ENCODE measurements at places on chromosomes 16 and 17.
A peak's percentile ranks its signal among the peaks of the same experiment; 100 is the strongest.

- no peak for DNase-seq
Measured at GRCh38 chr17:48592577-48592976, 1.0 kb downstream of the HOXB5 start.

DNA sequence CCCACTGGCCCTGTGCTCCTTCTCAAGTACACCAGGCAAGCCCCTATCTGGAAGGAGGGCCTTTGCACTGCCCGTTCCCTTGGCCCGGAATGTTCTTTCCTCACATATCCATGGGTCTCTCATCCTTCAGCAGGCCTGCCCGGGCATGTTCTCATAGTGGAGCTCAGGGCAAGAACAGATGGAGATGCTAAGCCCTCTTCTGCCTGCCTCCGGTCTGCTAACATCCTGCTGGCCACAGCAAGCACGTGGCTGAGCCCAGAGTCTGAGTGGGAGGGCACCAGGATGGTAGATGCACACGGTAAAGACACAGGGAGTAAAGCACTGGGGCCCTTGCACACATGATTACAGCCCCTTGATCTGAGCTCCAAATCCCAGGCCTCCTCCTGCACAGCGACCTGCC is 19.8 kb upstream of the ANKRD40CL start:
- no peak for DNase-seq

DNA sequence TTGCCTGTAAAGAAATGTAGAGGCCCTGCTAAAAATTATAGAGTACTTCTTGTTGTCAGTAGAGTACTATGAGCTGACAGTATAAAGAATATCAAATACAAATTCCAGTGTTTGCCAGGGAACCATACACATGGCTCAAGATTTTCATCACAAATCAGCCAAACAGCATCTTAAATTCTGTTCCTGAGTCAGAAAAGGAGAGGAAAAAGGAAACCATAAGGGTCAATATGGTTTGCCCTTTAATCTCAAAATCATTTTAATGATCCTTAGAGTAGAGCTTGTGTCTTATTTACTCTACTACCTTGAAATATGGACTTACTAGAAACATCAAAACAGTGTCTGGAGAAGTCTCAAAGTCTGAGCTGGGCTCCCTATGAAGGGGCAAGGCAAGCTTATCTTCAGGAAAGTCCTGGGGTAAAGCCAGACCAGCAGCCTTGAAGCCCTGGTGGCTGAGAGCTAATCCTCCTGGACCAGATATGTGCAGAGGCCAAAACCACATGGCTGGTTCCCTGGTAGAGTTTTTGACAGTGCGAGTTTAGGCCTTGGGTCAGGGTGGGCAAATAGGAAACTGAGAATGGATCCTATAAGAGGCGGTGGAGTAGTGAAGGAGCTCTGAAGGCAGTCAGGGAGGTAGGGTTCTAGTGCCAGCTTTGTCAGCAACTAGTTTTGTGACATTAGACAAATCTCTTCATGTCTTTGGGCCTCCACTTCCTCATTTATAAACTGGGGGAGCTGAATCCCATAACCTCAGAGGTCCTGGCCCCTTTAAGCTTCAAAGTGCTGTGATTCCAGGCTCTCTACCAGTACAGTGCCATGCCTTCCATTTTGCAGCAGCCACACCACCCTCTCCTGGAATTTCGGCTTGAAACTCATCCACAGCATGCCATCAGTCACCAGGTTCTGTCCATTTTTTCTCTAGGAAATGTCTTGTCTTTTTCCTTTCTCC is 38.9 kb downstream of the MRTFB start:
- no peak for DNase-seq

- no peak for DNase-seq
Measured at GRCh38 chr17:46979147-46979863, at the start of gene RPRML. RPRML (minus strand) TSS chr17:46979253; CDS start chr17:46979007, 246 bp downstream.

DNA sequence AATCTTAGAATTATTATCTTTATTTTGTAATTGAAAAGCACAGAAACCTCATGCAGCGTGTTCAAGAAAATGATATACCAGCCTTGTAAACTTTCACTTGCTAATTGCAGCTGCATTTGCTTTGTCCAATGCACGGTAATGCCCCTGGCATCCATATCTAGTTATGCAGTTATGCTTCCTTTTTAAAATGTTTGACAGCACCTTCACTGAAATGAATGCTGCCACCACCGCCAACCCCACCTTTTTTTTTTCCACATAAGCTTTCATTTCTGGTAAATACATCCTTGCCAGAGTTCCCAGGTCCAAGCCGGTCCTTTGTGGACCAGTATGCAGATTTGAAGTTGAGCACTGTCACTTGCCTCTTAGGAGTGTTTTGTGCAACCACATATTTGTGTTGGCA is 338.8 kb downstream of the WWOX start:
- no peak for DNase-seq

- no peak for DNase-seq
Measured at GRCh38 chr16:12496866-12497265, 306.8 kb downstream of the CPPED1 start.

GRCh38 chr16:48478393-48478792 is 93.2 kb upstream of the SIAH1 start:
- DNase-seq = no peak

GRCh38 chr16:82638095-82638798 is 11.5 kb downstream of the CDH13 start:
- DNase-seq = no peak

GRCh38 chr17:74773871-74774286 is 2.3 kb downstream of the NAT9 start:
- no peak for DNase-seq

DNA sequence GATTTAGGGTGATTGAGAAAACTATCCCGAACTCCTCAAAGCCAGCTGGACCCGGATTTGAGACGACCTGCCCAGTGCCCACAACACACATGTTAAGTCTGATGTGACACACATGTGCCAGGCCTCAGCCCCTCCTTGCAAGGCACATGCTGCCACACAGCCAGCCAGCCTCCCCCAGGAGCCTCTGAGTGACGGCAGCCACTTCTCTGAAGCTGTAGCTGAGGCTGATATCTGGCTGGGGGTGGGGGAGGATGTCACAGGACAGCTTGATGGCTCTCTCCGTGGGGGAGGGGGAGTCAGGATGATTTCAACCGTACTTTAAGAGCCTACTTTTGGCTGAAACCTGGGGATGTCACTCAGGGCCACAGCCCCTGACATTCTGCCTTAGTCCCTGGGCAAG is 40.9 kb downstream of the SRCIN1 start:
- DNase-seq = no peak

- no peak for DNase-seq
Measured at GRCh38 chr17:2435862-2436261, 35.0 kb upstream of the MNT start.

DNA sequence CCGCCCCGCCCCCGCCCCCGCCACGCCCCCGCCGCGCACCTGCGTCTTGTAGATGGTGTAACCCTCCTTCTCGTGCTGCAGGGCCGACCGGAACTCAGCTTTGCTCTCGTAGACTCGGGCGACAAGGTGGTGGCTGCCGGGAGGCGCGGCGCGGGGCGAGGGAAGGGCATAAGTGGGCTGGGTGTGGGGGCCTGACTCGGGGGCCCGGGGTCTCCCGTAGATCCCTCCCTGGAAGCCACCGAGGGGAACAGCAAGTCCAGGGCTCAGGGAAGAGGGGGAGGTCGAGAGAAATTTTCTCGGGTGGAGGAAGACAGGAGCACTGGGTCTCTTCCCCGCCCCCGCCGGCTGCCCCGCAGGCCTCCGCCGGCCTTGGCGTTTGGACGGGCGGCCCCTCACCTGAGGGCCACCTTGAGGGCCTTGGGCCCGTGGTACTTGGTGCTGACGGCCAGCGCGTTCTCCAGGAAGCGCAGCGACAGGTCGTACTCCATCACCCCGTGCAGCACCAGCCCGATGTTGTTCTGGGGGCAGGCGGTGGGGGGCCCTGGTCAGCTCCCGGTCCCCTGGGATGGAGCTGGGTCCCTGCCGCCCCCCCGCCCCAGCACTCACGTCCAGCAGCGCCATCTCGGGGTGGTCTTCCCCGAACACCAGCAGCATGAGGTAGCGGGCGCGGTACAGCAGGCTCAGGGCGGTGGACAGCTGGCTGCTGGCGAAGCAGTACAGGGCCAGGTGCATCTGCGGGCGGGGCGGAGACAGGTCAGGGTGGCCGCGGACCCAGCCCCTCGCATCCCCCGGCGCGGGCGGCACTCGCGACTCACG is 19.4 kb downstream of the CLUH start:
- no peak for DNase-seq

DNA sequence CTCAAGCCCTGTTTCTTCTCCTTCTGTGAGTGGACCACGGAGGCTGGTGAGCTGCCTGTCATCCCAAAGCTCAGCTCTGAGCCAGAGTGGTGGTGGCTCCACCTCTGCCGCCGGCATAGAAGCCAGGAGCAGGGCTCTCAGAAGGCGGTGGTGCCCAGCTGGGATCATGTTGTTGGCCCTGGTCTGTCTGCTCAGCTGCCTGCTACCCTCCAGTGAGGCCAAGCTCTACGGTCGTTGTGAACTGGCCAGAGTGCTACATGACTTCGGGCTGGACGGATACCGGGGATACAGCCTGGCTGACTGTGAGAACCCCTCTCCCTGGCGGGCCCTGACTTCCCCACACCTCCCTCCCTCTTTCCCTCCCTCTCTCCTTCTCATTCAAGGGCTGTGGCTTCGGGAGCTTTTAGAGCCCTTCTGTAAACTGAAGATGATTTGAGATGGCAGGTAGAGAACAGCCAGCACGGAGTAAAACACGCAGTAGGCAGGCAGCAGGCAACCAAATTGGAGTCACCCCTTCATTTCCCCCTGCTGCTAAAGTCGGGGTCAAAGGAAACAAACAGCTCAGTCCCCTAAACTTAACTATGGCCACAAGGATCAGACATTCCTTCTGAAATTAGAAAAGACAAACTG is 3.9 kb downstream of the SPACA3 start:
- no peak for DNase-seq

DNA sequence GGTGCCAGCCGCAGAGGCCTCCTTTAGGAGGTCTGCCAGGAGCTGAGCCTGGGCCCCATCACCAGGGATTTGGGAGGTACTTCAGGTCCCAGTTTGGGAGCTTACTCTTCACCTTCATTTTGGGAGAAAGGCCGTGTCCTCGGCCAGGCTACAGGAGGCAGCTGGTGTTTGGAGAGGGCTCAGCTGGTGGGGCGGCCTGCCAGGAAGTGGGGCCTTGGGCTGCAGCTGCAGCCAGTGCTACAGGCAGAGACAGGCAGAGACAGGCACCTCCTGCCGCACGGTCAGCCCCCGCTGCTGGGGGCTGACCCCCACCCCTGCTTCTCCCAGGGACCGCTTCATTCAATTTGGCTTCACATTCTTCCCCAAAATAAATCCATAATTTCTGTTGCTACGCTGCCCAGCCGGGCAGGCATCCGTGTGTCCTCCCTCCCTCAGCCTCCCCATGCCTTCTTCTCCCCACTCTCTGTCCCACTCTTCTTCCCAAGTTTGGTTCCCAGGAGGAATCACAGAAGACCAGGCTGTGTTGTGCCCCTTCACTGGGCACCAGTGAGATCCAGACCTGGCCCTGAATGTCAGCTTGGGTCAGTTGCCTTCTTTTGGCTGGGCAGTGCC is 6.1 kb downstream of the TMEM235 start:
- DNase-seq = peak; percentile 84

DNA sequence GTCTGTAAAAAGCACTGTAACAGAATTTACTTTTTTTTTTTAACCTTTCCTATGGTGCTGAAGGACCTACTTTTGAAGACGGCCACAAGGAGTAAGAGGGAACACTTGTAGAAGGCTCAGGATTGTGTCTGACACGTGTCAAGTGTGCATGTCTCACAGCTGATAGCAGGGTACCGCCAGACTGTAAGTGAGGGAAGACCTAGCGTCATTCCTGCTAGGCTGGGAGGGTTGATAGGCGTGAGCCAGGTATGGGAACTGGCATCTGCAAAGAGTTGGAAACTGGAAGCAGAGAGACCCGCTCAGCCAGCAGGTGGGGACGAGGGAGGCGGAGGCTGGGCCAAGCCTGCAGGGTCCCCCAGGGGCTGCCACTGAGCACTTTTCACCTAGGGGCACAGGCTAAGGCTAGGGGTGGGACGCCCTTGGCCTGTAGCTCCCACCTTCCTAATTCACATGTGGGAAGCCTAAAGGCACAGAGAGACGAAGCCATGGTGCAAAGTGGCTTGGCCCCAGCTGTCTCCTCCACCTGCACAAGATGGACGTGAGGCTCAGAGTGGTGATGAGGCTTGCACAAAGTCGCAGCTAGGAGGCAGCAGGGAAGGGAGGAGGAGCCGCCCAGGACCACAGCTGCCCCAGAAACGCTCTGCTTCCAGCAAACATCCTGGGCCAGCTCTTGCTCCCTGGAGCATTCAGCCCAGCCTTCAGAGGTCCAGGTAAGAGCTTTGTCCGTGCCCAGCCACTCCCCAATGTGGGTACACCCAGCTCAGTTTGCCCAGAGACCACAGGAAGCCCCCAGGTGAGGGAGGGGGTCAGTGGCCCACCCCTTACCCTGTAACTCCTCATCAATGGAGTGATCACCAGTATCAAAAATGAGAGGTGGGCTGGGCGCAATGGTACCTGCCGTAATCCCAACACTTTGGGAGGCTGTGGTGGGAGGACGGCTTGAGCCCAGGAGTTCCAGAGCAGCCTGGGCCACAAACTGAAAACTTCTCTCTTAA is 18.9 kb downstream of the VASN start:
- no peak for DNase-seq

GRCh38 chr17:43599835-43600234 is 53.7 kb upstream of the ETV4 start:
- no peak for DNase-seq

GRCh38 chr17:44914148-44914547 is 1.2 kb downstream of the GFAP start:
- DNase-seq = no peak

- no peak for DNase-seq
Measured at GRCh38 chr17:79024901-79025737, 1.1 kb downstream of the C1QTNF1 start.

- DNase-seq = no peak
Measured at GRCh38 chr17:61728297-61728836, 135.0 kb downstream of the BRIP1 start.

- DNase-seq = no peak
Measured at GRCh38 chr17:57809879-57810278, 40.0 kb downstream of the MRPS23 start.

DNA sequence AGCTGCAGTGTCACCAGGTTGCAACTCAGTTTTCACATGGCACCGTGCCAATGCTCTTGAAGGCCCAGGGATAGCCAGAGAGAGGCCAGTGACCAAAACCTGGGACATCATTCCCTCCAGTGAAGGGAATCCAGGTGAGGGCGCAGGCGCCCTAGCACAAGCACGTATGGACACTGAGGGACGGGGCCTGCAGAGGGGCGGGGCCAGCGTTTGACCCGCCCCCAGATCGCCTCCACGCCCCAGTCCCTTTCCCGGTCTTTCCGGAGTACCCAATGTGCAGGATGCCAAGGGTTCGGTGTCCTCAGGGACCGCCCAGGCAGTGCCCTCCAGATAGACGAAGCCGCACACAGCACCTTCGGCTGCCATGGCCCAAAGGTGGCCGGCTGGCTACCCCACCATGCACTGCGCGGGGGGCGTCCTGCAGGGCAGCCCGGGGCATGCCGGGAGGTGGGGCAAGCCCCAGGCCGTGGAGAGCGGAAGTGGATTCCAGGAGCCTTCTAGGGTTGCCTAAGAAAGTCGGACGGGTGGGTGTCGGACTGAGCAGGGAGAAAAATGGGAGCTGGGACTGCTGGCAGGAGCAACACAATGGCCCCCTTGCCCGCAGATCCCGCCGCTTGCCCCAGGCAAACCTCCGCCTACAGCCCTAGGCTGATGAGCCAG is 4.6 kb downstream of the SLC12A4 start:
- DNase-seq = no peak

- DNase-seq = no peak
Measured at GRCh38 chr16:11374255-11374654, 29.0 kb downstream of the RMI2 start.
